Astrocyte (in vitro differentiated cells and primary cell): ENCODE measurements at places on chromosomes 1 and 21. TPM values are rescaled to one million over a fixed set of nuclear protein-coding genes. Genes with fewer than 3 reads are reported as not detected.

DNA sequence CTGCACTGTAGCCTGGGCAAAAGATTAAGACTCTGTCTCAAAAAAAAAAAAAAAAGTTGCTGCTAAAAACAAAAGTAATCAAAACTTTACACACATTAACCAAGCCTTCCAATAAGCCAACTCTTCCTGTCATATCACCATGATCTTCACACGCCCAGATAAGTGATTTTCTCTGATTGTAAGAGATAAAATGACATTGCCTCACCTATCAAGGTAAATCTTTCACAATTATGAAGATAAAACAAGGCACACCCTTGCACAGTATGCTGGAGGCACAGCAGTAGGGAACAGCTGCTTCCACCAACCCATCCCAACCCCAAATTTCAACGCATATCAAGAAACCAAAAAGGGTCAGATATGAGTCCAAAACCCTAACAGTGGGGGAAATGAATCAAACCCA, 8.8 kb upstream of the TIAM1 start:
- no peak overlapping the region for H3K4me3 ChIP-seq
- H3K36me3 ChIP-seq: no peaks in the 10 kb centered on the region
- H3K27ac ChIP-seq: no peak overlapping the region
- H3K4me1 ChIP-seq: peaks cover 22% of the 10 kb centered on the region

GRCh38 chr1:186454981-186455380, 5.9 kb downstream of the PDC start:
- no peaks in the 10 kb centered on the region for H3K27me3 ChIP-seq
- H3K4me3 ChIP-seq: no peak overlapping the region
- H3K27ac ChIP-seq: no peak overlapping the region
- no peaks in the 10 kb centered on the region for H3K36me3 ChIP-seq

GRCh38 chr1:37282764-37283163, 191.6 kb upstream of the ZC3H12A start:
- no peaks in the 10 kb centered on the region for H3K36me3 ChIP-seq
- H3K27me3 ChIP-seq: no peaks in the 10 kb centered on the region
- DNase-seq: no peak
- H3K4me3 ChIP-seq: no peak overlapping the region
- no peak overlapping the region for H3K27ac ChIP-seq
- no peaks in the 10 kb centered on the region for H3K4me1 ChIP-seq

DNA sequence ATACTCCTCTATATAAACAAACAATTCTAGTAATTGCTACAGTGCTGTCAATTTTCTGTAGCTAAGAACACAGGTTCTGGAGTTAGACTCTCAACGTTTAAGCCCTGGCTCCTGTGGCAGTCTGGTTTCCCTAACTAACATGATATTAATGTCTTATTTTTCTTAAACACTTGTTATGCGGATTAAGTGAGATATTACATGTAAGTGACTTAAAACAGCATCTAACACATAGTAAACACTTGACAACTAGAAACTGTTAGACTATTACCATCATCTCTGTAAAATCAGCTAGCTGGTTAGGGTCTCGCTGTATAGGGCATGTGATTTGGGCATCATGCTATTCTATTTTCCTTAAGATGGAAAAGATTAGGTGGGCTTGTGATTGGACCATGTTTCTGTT, 2.3 kb downstream of the VANGL1 start:
- DNase-seq: no peak
- H3K27ac ChIP-seq: no peak overlapping the region
- no peaks in the 10 kb centered on the region for H3K36me3 ChIP-seq
- H3K27me3 ChIP-seq: no peaks in the 10 kb centered on the region

- H3K4me1 ChIP-seq: no peaks in the 10 kb centered on the region
- H3K27ac ChIP-seq: no peak overlapping the region
- H3K36me3 ChIP-seq: no peaks in the 10 kb centered on the region
- peaks cover under 1% of the 10 kb centered on the region for H3K27me3 ChIP-seq
These were observed 58.7 kb downstream of the TRABD2B start for GRCh38 chr1:47938520-47938919.

GRCh38 chr1:9198538-9199361, 35.8 kb upstream of the H6PD start:
- no peaks in the 10 kb centered on the region for H3K27me3 ChIP-seq
- peak; percentile 34 for DNase-seq
- peaks cover 66% of the 10 kb centered on the region for H3K4me1 ChIP-seq
- H3K36me3 ChIP-seq: peaks cover 4% of the 10 kb centered on the region
- H3K27ac ChIP-seq: peak overlapping the region; percentile 78
- peak overlapping the region; percentile 82 for H3K4me3 ChIP-seq

Gene RHOU
- 3.5 and 6.1 TPM in 2 replicates for total RNA-seq

Gene TMEM39B
- 11.8 and 13.3 TPM in 2 replicates for total RNA-seq

Gene COL16A1
- 42.9 and 56.5 TPM in 2 replicates for total RNA-seq

- H3K4me1 ChIP-seq: no peaks in the 10 kb centered on the region
- H3K27ac ChIP-seq: no peak overlapping the region
- H3K36me3 ChIP-seq: no peaks in the 10 kb centered on the region
These were observed 168.0 kb downstream of the PPP1R12B start for GRCh38 chr1:202516434-202516877.

Gene CCDC27
- not detected in 2 replicates for total RNA-seq

GRCh38 chr1:160124705-160125478, 9.3 kb downstream of the ATP1A2 start:
- no peak overlapping the region for H3K4me3 ChIP-seq
- H3K4me1 ChIP-seq: peaks cover 25% of the 10 kb centered on the region
- H3K36me3 ChIP-seq: no peaks in the 10 kb centered on the region
- no peak overlapping the region for H3K27ac ChIP-seq
- H3K27me3 ChIP-seq: no peaks in the 10 kb centered on the region
- peak; percentile 81 for DNase-seq

Gene EVA1B
- 57.3 and 63.0 TPM in 2 replicates for total RNA-seq

GRCh38 chr1:170664093-170664827, at the start of gene PRRX1:
PRRX1 (plus strand) TSS chr1:170664131; CDS start chr1:170664219, 88 bp downstream.
- H3K36me3 ChIP-seq: no peaks in the 10 kb centered on the region
- H3K4me1 ChIP-seq: peaks cover 39% of the 10 kb centered on the region
- H3K4me3 ChIP-seq: peak within 1 kb of the TSS; percentile 91

DNA sequence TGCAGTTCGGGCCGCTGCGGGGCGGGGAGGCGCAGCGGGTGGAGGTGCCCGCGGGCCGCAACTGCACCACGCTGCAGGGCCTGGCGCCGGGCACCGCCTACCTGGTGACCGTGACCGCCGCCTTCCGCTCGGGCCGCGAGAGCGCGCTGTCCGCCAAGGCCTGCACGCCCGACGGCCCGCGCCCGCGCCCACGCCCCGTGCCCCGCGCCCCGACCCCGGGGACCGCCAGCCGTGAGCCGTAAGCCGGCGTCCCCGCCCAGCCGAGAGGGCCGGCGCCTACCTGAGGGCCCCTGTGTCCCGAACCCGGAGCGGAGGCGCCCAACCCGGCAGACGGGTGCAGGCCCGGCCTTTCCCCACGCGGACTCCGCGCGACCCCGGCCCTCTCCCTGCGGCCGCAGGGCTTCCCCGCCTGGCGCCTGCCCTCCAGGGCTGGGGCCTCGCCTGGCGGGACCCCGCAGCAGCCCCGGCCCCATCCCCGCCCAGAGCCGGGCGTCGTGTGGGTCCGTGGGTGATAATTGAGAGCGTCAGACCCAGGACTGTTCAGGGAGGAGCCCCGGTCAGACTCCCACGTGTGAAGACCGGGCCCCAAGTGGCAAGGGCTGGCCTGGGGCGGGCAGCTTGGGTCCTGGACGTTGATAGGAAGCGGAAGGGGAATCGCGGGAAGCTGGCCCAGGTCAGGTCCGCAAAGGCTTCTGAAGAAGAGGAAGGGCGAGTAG, 4.2 kb downstream of the VWA1 start:
- no peak overlapping the region for H3K4me3 ChIP-seq
- H3K27me3 ChIP-seq: no peaks in the 10 kb centered on the region
- no peaks in the 10 kb centered on the region for H3K36me3 ChIP-seq

DNA sequence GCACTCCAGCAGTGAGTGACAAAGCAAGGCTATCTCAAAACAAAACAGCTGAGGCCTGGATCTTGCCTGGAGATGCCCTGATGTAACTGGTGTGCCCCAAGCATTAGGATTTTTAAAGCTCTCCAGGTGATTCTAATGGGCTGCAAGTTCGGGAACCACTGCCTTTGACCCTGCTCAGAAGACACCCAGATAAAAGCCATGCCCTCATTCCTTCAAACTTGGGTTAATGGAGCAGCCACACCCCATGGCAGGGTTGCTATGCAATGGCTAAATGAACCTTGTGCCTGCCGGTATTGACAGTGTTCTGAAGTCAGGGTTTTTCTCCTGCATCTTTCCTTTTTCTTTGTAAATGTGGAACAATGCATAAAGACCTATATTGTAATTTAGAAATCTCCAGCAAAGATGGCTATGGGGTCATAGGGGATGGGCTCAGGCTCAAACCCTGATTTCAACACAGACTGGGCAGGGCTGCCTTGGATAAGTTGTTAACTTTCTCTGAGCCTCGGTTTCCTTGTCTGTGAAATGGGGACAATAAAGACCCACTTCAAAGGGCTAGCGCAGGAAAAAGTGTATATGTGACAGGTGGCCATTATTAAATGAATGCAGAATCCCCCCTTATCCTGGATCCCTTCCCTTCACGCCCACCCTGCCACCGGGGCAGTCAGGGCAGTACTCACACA, 453 bp downstream of the TFF3 start:
- no peak overlapping the region for H3K27ac ChIP-seq
- no peak overlapping the region for H3K4me3 ChIP-seq
- H3K4me1 ChIP-seq: peaks cover 3% of the 10 kb centered on the region
- DNase-seq: no peak
- peaks cover 7% of the 10 kb centered on the region for H3K27me3 ChIP-seq

DNA sequence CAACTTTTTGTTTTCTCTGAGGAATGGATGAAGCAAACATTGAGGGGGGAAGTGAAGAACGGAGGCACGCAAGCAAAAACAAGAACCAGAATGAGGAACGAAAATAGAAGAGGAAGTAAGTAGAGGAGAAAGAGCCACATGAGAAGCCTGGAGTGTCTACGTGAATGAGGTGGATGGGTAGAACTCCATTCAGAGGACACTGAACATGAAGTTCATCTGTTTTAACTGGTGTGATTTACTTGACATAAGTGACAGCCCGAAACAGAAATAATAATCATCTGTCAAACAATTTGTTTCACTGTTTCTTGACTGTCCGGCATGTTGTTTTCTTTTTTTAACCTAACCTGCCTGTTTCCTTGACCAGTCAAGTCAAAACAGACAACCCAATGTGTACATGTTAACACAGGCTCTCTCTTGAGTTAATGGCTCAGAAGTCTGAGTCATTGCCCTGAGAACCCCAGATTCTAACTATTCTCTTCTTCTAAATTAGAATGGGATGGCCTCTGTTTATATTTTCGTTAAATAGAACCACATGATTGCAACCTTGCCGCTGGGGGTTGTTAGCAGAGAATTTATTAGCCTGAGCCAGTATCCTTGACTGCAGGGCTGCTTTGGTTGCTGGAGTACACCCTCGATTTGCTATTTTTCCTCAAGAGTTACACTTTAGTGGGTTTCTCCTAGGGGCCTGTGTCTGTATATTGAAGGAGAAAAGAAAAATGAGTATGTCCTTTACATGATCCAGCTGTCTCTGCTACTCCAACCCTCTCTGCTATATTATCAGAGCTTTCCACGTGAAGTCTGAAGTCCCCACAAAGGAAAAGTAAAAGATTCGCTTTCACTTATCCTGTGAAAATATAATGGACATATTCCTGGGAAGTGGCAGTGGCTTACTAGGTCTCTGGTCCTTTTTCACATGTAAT, 151.7 kb downstream of the ZC3H11B start:
- H3K4me3 ChIP-seq: no peak overlapping the region
- no peaks in the 10 kb centered on the region for H3K4me1 ChIP-seq
- DNase-seq: peak; percentile 9
- H3K27ac ChIP-seq: no peak overlapping the region
- no peaks in the 10 kb centered on the region for H3K36me3 ChIP-seq

- no peaks in the 10 kb centered on the region for H3K36me3 ChIP-seq
- no peak overlapping the region for H3K27ac ChIP-seq
- DNase-seq: no peak
- H3K4me3 ChIP-seq: no peak overlapping the region
These were observed 14.6 kb downstream of the HUNK start for GRCh38 chr21:31887391-31887841.

DNA sequence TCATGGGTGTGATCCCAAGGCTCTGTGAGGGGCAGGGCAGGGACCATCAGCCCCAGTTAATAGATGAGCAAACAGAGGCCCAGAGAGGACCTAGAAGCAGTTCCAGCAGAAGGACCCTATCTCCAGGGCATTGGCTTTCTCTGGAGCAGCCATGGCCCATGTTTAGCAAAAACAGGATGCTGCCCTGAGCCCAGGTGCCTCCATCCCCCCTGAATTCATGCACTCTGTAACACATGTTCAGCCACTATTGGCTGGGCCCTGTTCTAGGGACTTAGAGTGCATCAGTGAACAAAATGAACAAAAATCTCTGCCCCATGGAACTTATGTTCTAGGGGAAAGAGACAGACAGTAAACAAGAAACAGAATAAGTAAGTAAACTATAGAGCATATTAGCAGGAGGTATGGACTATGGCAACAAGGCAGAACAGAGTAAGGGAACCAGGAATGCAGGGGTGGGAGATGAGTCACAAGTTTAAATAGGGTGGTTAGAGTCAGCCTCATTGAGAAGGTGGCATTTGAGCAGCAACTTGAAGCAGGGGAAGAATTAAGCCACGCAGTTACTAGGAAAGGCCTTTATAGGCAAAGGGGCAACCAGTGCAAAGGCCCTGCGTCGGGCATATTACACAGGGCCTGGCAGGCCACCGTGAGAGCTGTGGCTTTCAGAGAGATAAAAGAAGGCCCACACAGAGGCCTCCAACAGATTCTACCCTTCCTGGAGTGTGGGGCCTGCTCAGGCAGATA, 185.9 kb upstream of the EDN2 start:
- no peaks in the 10 kb centered on the region for H3K27me3 ChIP-seq
- H3K36me3 ChIP-seq: no peaks in the 10 kb centered on the region
- H3K4me1 ChIP-seq: peaks cover 56% of the 10 kb centered on the region
- no peak overlapping the region for H3K4me3 ChIP-seq
- peak overlapping the region; percentile 35 for H3K27ac ChIP-seq

GRCh38 chr1:149845416-149845815, 54.0 kb upstream of the BOLA1 start:
- no peak for DNase-seq
- H3K4me3 ChIP-seq: no peak overlapping the region
- no peak overlapping the region for H3K27ac ChIP-seq
- no peaks in the 10 kb centered on the region for H3K27me3 ChIP-seq
- peaks cover 34% of the 10 kb centered on the region for H3K4me1 ChIP-seq
- no peaks in the 10 kb centered on the region for H3K36me3 ChIP-seq

DNA sequence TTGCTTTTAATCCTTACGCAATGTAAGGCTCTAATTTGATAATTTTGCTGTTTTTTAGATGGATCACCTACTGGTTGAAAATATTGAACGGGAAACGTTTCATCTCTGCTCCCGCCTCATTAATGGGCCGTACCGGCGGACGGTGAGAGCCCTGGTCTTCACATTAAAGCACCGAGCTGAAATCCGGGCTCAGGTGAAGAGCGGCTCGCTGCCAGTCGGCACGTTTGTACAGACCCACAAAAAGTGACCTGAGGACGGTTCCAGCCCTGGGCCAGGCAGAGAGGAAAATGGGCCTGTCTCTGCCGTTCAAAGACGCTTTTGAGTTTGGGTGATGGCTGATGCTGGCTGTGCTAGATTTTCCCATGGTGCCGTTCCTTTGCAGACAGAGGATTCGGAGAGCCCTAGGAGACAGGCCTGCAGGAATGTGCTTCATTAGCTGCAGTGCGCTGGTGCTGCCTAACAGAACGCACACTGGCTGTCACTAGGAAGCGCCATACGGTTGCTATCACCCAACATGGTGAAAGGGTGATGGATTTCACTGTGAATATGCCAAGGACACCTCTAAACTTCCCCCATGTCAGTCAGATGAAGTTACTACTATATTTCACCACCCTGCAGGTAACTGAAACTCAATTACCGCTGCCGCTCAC, 42.9 kb downstream of the TCEANC2 start:
- no peaks in the 10 kb centered on the region for H3K36me3 ChIP-seq
- H3K27ac ChIP-seq: no peak overlapping the region
- H3K27me3 ChIP-seq: no peaks in the 10 kb centered on the region
- H3K4me1 ChIP-seq: no peaks in the 10 kb centered on the region
